ENCODE measurements at places on chromosomes 6 and 20.

DNA sequence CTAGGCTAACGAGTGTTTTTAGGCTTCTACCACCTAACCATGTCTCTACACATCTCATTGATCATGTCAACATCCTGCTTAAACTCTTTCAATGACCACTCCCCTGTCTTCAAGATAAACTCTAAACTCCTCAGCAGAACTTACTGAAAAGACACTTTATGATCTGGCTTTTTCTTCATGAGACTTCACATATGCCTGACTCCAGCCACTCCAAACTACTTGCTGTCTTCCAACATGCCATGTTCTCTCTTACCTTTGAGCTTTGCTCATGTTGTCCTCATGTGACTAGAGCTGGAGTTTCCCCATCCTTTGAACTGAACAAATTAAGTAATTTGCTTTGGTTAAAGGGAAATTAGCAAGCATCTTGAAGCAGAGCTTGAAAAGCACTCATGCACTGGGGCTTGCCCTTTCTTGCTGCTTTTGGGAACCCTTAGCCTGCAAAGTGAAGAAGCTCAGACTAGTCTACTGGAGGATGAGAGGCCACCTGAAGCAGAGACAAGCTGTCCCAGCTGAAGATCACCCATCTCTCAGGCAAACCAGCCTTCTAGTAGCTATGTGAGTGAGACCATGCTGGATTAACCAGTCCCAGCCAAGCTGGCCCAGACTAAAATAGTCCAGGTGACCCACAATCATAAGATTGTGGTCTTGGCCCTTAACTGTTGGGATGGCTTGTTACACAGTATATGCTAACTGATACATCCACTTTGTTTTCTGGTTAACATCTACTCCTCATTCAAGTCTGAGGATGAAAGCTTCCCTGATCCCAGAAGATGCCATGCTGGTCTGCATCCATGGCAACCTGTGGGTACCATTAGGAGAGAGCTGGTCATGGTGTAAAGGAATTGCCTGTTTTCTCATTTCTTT is 235.8 kb downstream of the GMPR start:
- no peak for DNase-seq

DNA sequence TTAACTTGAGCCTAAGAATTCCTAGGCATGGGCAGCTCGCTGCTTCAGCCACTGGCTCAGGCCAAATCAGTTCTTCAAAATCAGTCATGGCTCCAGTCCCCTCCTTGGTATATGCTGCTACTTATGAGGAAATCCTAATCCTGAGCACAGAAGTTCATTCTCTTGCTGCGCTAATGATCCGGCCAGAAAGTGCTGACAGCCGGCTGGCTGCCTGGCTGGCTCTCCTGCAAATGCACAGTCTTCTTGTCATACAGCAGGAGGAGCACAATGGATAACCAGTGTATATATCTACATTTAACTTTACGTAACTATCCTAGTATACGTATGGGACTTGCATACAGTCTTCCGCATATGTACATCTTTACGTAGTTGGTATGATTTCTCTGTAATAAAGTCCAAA is 500.8 kb downstream of the PRKN start:
- no peak for DNase-seq

- no peak for DNase-seq
Measured at GRCh38 chr6:16181439-16182297, 52.8 kb downstream of the MYLIP start.

DNA sequence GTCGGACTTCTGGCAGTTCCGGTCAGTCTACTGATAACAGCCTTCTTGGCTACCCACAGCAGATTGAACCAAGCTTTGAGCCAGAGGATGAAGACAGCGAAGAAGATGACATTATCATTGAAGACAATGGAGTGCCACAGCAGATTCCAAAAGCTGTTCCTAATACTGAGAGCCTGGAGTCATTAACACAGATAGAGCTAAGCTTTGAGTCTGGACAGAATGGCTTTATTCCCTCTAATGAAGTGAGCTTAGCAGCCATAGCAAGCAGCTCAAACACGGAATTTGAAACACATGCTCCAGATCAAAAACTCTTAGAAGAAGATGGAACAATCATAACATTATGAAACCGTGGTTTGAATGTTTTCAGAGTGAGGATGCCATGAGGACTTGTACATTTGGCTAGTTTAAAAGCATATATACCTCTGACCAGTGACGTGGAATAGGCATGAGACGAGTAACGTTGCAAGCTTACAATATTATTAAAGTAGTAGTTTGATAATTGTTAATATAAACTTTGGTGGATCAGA is 18.8 kb downstream of the PARD6B start:
- no peak for DNase-seq

DNA sequence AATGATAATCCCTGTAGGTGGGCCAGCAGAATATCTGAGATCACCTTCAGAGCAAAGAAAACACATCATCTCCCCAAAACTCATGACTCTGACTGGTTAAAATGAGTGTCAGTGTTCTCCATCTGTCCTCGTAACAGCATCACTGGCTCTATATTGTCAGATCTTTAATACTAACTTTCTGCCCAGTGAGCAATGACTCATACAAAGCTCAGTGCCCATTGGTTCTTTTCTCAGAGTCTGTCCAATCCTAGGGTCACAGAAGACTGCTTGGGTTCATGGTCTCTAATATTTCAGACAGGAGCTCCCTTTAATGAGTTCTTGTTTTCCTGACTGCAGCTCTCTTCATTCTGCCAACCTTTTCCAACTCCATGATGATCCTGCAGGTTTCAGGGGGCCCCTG is 36.4 kb downstream of the HLA-DPB1 start:
- DNase-seq, result peak; percentile 14

GRCh38 chr20:57212534-57213276 is 53.7 kb downstream of the BMP7 start:
- DNase-seq, result no peak
